ENCODE measurements at places on chromosomes 2 and 18.
A peak's percentile ranks its signal among the peaks of the same experiment; 100 is the strongest.

- peak; percentile 57 for DNase-seq
Observed at GRCh38 chr2:127486247-127487058, 39.8 kb downstream of the IWS1 start.

GRCh38 chr2:160868891-160869290, 291.3 kb upstream of the TANK start:
- DNase-seq = peak; percentile 46

- no peak for DNase-seq
Observed at GRCh38 chr18:77487951-77488740, 238.5 kb downstream of the GALR1 start.

GRCh38 chr2:189412330-189412953, 28.8 kb upstream of the WDR75 start:
- DNase-seq = peak; percentile 90

GRCh38 chr2:217054791-217055190, 194.9 kb upstream of the TNP1 start:
- peak; percentile 35 for DNase-seq

GRCh38 chr2:180980943-180981911, 822 bp downstream of the UBE2E3 start:
- peak; percentile 47 for DNase-seq

DNA sequence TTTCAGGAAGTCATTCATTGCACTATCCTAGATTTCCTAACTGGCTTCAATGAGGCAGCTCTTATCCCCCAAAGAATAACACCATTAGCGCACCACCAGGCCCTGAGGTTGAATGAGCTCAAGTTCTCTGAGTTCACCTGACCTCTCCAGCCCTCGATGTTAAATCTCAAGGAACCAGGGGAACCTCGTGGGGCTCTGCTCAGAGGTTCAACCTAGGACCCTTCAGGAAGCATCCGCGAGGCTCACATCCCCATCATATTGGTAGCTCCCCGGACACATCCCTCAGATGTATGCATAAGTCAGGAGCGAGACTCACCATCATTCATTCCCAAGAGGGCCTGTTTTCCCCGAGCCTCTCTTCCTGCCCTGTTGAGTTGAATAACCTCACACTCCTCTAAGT, 145.6 kb upstream of the KLHL29 start:
- no peak for DNase-seq

Data from choroid plexus epithelial cell (primary cell).